ENCODE measurements at places on chromosomes 13 and 19.
A peak's percentile ranks its signal among the peaks of the same experiment; 100 is the strongest.

GRCh38 chr13:109719962-109720646 is 66.3 kb downstream of the IRS2 start:
- DNase-seq, result no peak

GRCh38 chr19:8392017-8392591 is 1.9 kb downstream of the RAB11B start:
- no peak for DNase-seq

GRCh38 chr19:46840498-46840942 is 10.1 kb downstream of the AP2S1 start:
- peak; percentile 45 for DNase-seq

GRCh38 chr19:38273499-38273898 is 9.1 kb downstream of the SPINT2 start:
- DNase-seq, result no peak

DNA sequence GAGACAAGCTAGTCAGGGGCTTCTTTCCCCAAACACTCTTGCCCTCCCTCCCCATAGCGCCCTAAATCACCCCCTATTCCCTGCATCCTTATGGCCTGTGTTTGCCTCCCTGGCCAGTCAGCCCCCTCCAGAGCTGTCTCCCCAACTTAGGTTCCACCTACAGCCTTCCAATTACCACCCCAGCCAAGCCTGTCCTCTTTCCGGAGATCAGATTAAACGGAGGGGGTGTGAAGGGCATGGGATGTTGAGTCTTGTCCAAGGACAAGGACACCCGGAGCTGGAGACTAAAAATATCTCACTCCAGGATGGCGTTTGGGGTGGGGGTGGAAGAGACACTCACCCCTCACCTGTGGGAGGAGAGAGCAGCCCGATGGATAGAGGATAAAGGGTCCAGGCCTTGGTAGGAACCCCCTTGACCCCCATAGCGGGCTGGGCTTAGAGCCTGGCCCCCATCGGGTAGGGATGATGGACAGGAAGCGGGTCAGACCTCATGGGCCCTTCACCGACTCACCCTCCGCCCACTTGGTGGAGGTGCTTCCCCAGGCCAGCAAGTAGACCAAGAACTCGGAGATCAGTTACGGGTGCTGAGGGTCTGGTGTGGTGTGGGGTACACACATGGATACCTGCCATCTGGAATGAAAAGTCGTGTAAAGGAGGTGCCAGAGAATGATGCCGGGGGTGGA is 6.0 kb downstream of the ZNF865 start:
- DNase-seq, result no peak

GRCh38 chr19:47492571-47493377 is 8.8 kb upstream of the KPTN start:
- no peak for DNase-seq

- no peak for DNase-seq
These were observed 65.1 kb upstream of the RANBP3 start for GRCh38 chr19:6042776-6043726.

DNA sequence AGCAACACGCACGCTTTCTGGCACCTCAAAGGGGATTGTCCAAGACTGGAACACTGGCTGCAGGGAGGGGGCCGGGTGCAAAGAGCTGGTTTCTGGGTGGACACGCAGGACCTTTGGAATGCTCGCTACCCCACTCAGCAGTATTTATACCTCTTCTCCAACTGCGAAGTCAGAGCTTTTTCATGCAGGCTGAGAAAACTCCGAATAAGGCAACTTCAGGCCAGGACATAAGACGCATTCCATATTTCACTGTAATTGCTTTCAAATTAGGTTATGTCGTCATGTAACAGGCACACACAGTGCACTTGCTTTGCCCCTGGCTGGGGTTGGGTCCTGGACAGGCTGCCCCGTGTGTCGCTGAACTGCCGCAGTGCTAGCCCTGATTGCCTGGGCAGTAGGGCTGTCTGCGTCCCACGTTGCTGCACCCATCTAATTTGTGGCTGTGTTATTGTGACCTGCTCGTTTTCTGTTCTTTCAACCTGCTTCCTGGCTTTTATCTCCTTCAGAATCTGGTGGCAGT is 44.5 kb downstream of the ACTN4 start:
- no peak for DNase-seq

DNA sequence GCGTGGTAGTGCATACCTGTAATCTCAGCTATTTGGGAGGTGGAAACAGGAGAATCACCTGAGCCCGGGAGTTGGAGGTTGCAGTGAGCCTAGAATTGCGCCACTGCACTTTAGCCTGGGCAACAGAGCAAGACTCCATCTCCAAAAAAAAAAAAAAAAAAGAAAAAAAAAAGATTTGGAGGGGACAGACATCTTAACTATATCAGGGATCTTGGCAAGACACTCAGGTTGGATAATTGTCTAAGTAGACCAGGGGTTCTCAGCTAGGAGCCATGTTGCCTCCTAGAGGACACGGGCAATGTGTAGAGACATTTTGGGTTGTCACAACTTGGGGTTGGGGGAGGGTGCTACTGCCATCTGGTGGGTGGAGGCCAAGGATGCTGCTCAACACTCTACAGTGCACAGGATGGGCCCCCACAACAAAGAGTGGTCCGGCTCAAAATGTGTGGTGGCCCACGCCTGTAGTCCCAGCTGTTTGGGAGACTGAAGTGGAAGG is 1.9 kb upstream of the ZNF580 start:
- peak; percentile 80 for DNase-seq

- DNase-seq, result no peak
These were observed 268.3 kb upstream of the MIR17HG start for GRCh38 chr13:91079176-91079575.

GRCh38 chr19:58332697-58333096 is 5.9 kb downstream of the ZSCAN22 start:
- no peak for DNase-seq

DNA sequence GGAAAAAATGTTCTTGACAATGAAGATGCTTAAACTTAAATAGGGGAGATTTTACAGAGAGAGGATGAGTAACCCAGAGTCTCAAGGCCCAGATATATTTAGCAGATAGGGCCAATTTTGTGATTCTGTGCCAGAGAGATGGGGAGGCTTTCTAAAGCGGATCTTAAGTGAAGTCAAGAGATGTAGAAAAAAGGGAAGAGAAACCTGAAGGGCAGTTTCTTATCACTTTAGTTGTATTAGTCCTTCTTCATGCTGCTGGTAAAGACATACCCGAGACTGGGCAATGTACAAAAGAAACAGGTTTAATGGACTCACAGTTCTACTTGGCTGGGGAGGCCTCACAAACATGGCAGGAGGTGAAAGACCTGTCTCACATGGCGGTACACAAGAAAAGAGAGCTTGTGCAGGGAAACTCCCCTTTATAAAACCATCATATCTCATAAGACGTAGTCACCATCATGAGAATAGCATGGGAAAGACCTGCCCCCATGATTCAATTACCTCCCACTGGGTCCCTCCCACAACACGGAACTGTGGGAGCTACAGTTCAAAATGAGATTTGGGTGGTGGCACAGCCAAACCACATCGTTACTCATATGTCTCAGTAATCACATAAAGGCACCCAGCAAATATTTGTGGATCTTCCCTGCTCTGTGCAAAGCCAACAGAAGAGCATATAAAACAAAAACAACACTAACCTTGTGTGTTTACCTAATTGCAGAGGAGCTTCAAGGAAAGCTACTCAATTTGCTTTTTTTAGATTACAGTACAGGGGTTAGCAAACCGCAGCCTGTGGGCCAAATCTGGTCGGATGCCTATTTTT is 102.6 kb upstream of the MYCBP2 start:
- DNase-seq, result peak; percentile 72

- DNase-seq, result no peak
These were observed 34.6 kb upstream of the SOX1 start for GRCh38 chr13:112032186-112032993.

DNA sequence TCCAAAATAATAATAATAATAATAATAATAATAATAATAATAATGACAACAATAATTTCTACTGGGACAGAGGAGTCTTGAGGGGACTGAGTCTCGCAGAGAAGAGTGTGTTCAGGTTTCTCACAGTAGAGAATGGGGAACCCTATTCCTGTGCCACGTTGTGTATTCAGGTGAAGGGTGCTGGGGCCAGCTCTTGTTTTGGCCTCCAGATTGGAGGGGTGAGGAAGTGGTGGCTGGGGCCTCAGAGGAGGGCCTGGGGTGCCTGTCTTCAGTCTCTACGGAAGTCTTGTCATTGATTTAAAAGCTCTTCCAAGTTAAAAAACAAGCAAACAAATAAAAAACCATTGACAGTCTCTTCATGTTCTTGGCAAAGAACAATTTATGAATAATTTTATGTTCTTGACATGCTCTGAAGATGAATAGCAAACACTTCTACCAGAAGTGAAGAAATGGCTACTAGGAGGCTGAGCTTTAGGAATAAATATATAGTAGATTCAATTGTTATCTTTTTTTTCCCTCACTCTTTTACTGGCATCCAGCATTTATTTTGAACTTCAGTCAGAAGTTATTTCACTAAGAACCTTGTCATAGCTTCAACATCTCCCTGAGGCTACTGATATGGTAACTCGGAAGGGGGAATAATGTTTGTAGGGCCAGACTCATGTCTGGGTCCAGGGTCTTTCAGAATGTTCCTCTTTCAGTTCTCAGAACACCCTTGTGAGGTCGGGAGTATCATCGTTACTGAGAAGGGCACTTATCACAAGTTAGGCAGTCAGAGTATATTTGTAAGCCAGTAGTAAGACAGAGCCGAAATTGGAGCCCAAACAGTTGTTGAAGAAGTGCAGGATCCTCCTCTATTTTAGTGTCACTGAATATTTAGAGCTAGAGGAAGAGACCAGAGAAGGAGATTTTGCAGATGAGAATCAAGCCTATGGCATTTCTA is 13.1 kb downstream of the LRCH1 start:
- no peak for DNase-seq

- no peak for DNase-seq
These were observed 31.4 kb downstream of the PHF11 start for GRCh38 chr13:49527123-49527522.

GRCh38 chr19:41945135-41945766 is 13.9 kb downstream of the RABAC1 start:
- peak; percentile 89 for DNase-seq

- no peak for DNase-seq
These were observed 111.2 kb downstream of the KCNRG start for GRCh38 chr13:50126263-50126992.

DNA sequence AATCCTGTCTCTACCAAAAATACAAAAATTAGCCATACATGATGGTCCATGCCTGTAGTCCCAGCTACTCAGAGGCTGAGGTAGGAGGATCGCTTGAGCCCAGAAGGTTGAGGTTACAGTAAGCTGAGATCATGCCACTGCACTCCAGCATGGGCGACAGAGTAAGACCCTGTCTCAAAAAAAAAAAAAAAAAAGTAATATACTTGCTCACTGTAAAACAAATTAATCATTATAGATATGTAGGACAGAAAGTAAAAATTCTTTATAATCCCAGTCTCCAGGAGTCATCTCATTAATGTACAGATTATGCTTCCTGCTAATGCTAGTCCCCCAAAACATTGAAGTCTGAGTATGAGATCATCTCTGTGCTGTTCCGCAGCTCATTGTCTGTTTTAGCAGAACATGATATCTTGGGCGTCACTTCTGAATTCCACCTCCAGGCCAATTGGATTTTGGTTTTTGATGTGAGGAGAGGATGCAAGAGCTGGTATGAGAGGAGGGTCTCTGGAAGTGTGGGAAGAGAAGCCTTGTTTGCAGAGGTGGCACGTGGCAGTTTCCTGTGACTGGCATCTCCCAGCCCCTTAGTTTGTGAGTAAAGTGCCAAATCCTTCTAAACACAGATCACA is 75.4 kb upstream of the NPAS1 start:
- DNase-seq, result no peak

DNA sequence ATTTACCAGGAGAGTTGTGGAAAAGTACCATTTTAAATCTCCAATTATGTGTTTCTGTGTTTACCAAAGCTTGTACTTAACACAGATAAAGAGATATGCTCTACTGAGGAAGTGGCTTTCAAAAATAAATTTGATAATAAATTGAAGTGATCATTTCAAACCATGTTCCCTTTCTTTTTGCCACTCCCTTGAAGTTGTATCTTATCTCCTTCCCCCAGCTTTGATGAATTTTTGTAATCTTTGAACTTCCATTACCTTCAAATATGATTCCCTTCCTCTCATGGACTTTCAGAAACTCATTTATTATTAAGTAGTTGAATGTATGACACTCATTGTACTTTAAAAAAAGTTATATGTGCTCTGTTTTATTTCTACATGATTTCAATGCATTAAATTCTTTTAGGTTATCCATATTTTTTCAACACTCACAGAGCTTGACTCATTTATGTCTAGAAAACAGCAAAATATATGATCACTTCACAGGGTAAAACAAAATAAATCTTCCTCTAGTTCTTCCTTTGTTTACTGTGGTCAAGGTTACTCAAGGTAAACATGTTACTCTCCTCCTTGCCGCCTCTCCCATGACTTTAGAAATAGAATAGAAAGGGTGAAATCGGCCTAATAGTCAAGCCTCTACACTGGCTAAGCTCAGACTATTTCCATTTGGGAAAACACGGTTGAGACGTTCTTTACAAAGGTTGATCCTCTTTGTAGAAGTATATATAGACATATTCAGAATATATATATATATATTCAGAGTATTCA is 251.2 kb upstream of the SPRY2 start:
- no peak for DNase-seq

DNA sequence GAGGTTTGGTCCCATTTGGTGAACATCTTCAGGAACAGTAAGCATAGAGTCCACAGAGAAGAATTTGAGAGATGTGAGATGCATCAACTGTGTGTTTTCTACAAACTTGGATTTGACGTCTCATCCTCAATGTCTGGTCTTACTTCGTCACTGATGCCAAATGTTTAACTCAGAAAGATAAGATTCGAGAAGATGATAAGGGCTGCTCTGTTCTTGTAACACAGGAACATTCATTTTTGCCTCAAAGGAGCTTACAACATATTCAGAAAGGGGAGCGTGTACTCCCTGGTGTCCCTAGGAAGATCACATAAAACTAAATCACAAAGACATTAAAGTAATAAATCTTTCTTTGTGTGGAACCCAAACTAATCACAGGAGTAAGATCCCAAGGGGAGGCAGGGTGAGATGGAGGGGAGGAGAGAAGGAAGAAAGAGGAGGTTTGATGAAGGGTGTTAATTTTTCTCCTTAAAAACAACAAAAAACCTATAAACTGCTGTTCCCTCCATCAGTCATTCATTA is 247.7 kb upstream of the IRS2 start:
- no peak for DNase-seq

DNA sequence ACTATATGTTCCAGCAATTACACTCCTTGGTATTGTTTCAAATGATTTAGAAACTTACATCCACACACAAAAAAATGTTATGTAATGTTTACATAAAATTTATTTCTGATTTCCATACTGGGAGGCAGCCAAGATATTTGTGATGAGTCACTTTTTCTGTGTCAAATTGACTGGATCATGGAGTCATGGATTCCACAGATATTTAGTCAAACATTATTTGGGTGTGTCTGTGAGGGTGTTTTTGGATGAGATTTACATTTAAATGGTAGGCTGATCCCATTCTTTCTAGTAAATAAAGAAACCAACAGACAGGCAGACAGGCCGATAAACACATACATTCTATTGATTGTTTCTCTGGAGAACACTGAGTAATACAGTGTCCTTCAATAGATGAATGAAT is 562.8 kb downstream of the SLITRK6 start:
- DNase-seq, result no peak

GRCh38 chr19:58067240-58067912 is 8.3 kb downstream of the ZNF135 start:
- no peak for DNase-seq

- no peak for DNase-seq
These were observed 13.1 kb downstream of the SULT2B1 start for GRCh38 chr19:48565090-48565489.

GRCh38 chr19:5738423-5738822 is 18.0 kb downstream of the CATSPERD start:
- no peak for DNase-seq

Measured in activated T-cell treated with anti-CD3 and anti-CD28 coated beads, Interleukin-2, amount 50 U/mL, for 48 hours (primary cell).